ENCODE measurements at places on chromosomes 11 and 22. TPM values are rescaled to one million over a fixed set of nuclear protein-coding genes. Genes with fewer than 3 reads are reported as not detected.

DNA sequence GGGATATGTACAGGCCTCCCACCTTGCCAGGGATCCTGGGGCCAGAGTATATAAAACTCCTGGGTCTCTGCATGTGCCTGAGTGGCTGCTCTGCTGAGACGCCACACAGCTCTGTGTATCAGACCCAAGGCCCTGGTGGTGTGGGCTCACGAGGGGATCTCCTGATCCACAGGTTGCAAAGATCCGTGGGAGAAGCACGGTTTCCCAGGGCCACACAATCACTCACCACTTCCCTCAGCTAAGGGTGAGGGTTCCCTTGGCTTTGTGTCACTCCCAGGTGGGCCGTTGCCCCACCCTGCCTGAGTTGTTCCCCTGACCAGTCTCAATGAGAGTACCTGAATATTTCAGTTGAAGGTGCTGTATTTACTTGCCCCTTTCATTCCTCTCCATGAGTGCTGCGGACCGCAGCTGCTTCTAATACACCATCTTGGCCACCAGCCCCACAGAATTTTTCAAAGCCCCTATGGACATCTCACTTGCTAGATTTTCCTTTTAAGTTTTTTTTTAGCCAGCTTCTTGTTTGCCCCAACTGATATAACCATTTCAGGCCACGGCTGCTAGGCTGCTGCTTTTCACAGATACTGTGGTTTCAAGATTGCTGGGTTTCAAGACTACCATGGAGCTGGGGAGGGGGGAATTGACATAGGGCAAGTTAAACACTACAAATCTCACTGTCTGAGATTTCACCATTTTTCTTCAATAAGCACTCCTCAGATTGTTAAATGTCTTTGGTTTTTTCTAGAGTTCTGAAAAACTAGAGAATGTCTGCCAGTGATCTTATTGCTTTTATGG, 13.7 kb upstream of the DEPDC7 start:
- DNase-seq = no peak

DNA sequence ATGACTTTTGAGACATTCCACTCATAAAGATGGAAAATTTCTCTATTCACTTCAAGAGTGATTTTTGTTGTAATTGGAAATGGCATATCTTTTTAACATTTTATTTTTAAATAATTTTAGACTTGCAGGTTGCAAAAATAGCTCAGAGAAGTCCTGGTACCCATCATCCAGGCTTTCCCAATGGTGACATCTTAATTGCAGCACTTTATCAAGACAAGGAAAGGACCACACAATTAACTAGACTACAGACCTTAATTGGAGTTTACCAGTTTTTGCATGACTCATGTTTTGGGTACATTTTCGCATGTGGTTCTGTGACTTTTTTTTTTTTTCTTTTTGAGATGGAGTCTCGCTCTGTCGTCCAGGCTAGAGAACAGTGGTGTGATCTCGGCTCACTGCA, 23.0 kb upstream of the MAP6 start:
- DNase-seq = no peak

DNA sequence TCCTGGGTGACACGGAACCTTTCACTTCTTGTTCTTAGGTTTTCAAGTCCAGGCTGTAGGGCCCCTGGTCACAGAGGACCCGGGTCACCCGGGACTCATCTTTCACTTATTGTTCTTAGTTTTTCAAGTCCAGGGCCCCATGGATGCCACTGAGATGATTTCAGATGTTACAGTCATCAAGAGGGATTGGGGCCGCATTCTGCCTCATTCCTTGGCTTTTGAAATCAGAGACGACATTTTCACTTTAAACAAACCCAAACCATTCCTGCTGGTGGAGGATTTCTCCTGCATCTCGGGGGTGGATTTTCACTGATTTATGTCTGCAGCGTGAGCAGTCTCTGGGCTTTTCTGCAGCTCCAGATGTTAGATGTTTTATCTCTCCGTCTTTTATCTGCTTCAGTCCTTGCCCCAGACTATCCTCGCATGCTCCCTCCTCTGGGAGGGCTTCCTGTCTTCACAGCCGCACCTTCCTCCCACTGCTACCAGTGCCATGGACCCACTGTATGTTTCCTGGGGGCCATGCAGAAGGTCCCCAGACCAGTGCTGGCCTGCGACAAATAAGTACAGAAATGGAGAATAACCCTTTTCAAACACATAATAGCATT, 27.4 kb downstream of the FBLN1 start:
- DNase-seq = no peak

GRCh38 chr11:9716275-9717039, 52.6 kb downstream of the SWAP70 start:
- no peak for DNase-seq

The RIMBP3B gene
- not detected for total RNA-seq

GRCh38 chr11:121356357-121356756, 63.8 kb downstream of the SC5D start:
- DNase-seq = no peak

The OR51B4 gene
- not detected for total RNA-seq

The OR8D1 gene
- not detected for total RNA-seq

Data from activated T-cell treated with anti-CD3 and anti-CD28 coated beads, Interleukin-2, amount 50 U/mL, for 4 hours (primary cell).